ENCODE measurements at places on chromosomes 11 and 22.

DNA sequence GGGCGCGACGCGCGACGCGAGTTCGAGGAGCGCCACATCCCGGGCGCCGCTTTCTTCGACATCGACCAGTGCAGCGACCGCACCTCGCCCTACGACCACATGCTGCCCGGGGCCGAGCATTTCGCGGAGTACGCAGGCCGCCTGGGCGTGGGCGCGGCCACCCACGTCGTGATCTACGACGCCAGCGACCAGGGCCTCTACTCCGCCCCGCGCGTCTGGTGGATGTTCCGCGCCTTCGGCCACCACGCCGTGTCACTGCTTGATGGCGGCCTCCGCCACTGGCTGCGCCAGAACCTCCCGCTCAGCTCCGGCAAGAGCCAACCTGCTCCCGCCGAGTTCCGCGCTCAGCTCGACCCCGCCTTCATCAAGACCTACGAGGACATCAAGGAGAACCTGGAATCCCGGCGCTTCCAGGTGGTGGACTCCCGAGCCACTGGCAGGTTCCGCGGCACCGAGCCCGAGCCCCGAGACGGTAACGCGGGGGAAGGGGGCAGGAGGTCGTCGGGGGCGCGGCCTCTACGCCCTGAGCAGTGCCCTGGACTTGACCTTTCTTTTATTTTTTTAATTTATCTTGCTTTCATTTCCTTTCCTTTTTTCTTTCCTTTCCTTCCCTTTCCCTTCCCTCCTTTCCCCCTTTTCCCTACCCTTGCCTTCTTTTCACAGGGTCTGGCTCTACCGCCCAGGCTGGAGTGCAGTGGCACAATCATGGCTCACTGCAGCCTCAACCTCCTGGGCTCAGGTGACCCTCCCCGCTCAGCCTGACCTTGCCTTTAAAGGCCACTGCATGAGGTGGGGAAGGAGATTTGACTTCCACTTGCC lies 5.0 kb downstream of the MPST start:
- DNase-seq: no peak

DNA sequence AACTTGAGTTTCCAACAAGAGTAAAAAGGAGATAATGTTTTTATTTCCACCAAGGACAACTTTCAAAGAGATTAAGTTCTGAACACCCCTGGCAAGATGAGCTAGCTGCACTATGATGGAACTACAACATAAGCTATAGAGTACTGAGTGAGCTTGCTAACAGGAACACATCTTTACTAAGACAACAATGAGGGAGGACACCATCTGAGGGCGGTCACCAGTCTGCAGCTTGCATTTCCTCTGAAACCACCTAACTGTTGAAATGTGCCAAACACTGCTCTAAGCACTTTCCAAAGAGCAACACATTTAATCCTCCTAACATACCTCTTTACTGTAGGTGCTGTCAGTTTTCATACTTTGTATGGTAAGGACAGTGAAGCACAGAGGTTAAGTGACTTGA lies 68.4 kb downstream of the TCF20 start:
- peak; percentile 74 for DNase-seq

GRCh38 chr11:125954945-125955640 lies 9.2 kb downstream of the VSIG10L2 start:
- no peak for DNase-seq

- DNase-seq: no peak
These were observed 65.9 kb upstream of the BIRC3 start for GRCh38 chr11:102251423-102251822.

GRCh38 chr11:116710001-116710674 lies 62.6 kb downstream of the BUD13 start:
- DNase-seq: no peak

- no peak for DNase-seq
These were observed 134.3 kb downstream of the NECTIN1 start for GRCh38 chr11:119594639-119595249.

- no peak for DNase-seq
These were observed 428.8 kb downstream of the DYNC2H1 start for GRCh38 chr11:103537904-103538502.

DNA sequence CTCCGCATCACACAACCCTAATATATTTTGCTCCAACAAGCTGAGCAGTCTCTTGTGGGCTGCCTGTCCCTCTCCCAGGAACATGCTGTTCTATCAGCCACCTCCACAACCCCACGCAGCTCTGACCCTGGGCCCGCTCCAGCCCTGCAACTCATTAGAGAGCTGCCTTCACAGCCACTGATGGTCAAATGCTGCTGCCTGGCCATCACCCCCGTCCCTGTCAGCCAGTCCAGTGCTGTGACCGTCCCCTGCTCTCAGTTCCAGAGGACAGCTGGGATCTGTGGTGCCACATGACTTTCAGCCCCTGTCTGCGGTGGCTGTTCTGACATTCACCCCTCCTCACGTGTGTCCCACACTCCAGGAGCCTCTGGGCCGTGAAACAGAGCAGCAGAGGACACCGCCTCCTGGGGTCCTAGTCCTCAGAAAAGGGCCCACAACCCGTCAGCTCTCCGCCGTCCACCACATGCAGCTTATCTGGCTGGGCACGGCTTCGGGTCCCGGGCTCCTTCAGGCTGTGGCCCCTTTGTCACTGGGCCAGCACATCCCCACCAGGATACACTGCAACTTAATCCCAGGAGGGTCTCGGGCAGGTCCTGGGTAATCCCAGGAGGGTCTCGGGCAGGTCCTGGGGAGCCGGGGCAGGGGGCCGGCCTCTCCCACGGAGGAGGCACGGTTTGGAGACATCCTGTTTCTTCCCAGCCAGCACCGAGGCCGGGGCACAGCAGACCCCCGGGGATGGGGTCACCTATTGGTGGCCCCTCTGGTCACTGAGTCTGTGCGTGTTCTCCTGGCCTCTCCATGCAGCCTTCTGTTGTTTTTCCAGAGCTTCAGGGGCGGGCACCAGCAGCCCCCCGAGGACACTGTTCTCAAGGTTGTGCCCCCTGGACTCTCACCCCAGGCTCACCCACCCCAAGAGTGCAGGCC lies 15.1 kb downstream of the CRELD2 start:
- no peak for DNase-seq

DNA sequence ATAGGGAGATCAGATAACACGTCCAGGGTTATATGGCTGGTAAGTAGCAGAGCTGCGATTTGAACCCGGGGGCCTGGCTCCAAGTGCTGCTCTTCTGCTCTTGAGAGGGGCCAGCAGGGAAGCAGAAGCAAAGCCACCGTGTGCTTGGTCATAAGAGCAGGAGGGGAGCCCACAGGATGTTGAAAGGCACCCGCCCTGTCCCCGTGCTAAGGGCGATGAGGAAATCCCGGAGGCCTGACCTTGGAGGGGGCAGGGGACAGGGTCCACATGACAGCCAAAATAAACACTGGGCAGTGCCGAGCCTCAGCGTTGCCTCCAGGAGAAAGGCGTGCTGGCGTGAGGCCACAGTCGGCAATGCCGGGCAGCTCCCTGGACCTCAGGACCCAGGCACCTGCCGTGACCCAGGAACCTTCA lies 28.8 kb downstream of the TOM1 start:
- no peak for DNase-seq

DNA sequence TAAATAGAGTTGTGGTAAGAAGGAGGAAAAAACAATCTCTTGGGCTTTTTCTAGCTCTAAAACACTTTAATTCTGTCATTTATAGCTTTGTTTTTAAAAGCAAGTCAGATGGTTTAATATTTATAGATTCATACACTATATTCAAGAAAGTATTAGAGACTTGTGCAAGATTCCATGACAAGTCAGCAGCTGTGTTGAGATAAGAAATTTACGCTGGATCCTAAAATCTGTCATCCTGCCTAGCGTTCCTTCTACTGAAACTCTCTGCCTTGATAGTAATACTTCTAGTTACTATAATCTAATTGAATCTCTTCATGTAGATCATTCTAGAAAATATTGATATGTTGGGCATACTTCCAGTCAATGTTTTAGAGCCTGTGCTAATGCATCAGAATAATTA lies 721.8 kb downstream of the CNTN5 start:
- no peak for DNase-seq

DNA sequence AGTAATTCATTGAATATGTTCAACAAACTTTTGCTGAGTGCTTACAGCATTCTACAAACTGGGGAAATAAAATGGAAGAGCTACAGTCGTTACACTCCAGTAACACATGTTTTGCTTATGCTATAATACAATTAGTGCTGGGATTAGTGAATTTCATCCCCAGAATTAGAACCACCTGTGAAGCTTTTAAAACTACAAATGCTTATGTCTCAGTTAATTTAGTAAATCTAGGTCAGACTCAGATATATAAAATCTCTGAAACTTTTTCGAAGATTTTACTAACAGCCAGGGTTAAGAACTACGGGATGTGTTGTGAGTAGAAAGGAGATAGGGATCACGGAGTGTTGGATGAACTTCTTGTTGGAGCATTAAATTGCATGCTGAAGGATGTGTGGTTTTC lies 33.7 kb upstream of the EED start:
- no peak for DNase-seq

DNA sequence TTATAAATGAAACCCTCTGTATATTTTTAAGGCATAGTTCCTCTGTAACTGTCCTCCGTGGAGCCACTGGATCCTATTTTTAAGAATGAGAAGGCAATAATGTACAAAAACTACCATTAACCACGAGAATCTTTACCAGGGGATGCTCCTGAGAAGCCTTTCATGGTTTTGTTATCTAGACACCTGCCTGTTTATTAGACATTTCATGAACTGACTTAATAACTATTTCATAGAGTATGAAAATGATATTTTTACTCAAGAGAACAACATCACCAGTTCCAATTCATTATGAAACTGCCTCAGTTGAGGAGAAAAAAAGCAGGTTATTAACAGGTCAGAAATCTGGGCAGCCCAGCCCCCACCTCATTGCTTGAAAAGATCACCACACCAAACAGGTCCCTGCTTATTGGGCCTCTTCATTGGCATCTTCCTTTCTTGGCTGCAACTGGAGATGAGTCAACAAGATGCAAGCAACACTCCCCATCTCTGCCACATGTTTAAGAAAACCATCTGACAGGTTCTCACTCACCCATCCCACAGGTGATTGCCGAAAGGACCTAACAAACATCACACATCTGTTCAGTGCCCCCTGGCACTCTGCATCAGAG lies 27.8 kb downstream of the ETS1 start:
- DNase-seq: no peak

- peak; percentile 67 for DNase-seq
These were observed 16.9 kb upstream of the SPTY2D1 start for GRCh38 chr11:18650859-18651557.

- no peak for DNase-seq
These were observed 1.1 kb downstream of the CSTF3 start for GRCh38 chr11:33160136-33160535.

GRCh38 chr11:112166562-112166961 lies 610 bp upstream of the TEX12 start:
- no peak for DNase-seq

GRCh38 chr11:57552479-57552878 lies 15.0 kb downstream of the UBE2L6 start:
- no peak for DNase-seq

- peak; percentile 85 for DNase-seq
These were observed 618 bp downstream of the MTA2 start for GRCh38 chr11:62601122-62601371.

GRCh38 chr11:122186439-122187080 lies 70.5 kb upstream of the BLID start:
- no peak for DNase-seq

- no peak for DNase-seq
These were observed 37.8 kb downstream of the HIRA start for GRCh38 chr22:19393704-19394103.

DNA sequence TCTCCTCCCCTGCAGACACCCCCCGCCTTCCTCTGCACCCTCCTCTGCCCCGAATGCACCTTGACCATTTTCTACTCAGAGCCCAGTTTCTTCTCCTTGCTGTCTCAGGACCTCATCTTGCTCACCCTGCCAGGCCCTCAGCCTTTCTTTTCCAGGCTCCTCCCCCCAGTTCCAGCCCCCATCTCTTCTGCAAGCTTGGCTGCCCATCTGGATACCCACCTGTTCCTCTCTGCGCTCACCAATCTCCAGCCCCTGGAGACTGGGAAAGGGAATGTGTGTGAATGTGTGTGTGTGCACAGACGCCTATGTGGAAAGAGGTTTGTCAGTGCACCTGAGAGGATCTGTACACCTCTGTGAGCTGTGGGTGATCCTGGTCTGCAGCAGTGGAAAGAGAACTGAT lies 36.4 kb downstream of the SLC22A12 start:
- no peak for DNase-seq

DNA sequence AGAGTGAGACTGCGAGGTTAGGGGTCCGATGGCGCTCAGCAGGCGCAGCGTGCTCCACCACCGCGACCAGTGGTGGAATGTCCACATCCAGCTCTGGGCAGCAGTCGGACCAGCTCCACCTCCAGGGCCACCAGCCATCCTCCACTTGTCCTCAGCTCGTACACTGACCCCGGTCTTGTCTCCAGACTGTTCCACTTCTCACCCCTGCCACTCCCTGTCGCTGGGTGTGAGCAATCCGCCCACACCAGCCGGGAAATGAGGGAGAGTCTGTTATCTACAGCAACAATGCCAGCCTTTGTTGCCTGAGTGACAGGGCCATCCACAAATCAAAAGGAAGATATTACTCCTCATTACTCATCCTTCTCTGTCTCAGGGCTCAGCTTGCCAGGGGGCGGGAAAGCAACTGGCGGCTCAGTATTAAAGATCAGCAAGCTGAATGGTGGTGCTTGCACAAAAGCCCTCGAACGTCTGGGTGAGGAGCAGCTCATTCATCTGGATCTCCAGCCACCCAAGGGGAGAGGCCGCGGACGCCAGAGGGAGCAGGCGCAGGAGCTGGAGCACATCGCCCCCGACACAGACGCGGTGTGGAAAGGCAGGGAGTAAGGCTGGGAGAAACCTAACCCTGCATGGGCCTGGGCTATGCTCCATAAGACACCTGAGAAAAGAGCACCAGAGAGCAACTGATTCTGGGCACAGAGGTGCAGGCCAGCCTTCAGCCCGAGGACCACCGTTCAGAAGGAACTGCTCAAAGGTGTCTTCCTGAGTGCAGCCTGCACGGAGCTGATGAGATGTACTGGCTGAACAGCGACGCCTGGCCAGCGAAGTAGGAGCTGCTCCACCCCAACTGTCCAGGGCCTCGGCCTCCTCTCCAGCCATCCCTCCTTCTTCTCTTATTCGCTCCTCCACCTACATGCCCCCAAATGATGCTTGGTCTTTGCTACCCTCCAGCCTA lies 21.9 kb downstream of the IGSF9B start:
- DNase-seq: no peak

DNA sequence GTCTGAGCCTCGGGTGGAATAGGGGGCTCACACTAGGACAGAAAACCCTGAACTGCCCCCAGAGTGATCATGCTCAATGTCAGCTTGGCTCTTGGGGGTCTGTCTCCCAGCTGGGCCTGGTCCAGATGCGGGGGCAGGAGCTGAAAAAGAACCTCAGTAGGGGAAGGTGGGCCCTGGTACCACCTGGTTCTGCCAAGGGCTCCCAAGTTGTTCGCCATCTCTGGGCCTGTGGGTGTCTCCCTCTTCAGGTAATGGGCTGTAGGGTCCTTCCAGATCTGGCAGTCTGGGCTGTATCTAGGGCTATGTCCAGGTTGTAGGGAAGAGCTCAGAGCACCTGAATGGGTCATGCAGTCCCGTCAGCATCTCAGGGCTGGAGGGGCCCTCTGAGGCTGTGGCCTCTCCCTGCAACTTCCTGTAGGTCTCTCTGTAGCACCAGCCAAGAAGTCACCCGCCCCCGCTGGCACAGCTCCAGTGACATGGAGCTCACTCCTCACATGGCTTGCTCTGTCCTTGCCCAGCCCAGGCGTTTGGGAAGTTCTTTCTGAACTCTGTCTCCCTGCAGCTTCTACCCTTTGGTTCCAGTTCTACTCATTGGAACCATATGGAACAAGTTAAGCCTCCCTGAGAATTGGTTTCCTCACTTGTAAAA lies 33.0 kb upstream of the SOX10 start:
- DNase-seq: no peak

GRCh38 chr11:25377466-25377865 lies 880.6 kb downstream of the LUZP2 start:
- no peak for DNase-seq

GRCh38 chr11:30282289-30282631 lies 40.6 kb upstream of the ARL14EP start:
- no peak for DNase-seq

All from activated effector memory CD4-positive, alpha-beta T cell treated with anti-CD3 and anti-CD28 coated beads, Interleukin-2, amount 50 U/mL, for 16 hours (primary cell).